ENCODE measurements at places on chromosomes 2 and 18. TPM values are rescaled to one million over a fixed set of nuclear protein-coding genes. Genes with fewer than 3 reads are reported as not detected.

The MYO3B gene
- 9.1 TPM for total RNA-seq

The GPR35 gene
- total RNA-seq = 1.2 TPM

The ARHGAP28 gene
- total RNA-seq = 42.2 TPM

The C2orf66 gene
- 0.55 TPM for total RNA-seq

The VWC2L gene
- 11.5 TPM for total RNA-seq

The GRB14 gene
- 7.8 TPM for total RNA-seq

The DSG4 gene
- total RNA-seq = not detected

The BUB1 gene
- 14.8 TPM for total RNA-seq

The FIGN gene
- 10.3 TPM for total RNA-seq

The AFF3 gene
- 29.7 TPM for total RNA-seq

The SLC30A3 gene
- 0.27 TPM for total RNA-seq

The IL36RN gene
- 0.22 TPM for total RNA-seq
